ENCODE measurements at places on chromosomes 1 and 21.

- no peak for DNase-seq
Observed at GRCh38 chr1:96059736-96060135, 661.8 kb upstream of the PTBP2 start.

DNA sequence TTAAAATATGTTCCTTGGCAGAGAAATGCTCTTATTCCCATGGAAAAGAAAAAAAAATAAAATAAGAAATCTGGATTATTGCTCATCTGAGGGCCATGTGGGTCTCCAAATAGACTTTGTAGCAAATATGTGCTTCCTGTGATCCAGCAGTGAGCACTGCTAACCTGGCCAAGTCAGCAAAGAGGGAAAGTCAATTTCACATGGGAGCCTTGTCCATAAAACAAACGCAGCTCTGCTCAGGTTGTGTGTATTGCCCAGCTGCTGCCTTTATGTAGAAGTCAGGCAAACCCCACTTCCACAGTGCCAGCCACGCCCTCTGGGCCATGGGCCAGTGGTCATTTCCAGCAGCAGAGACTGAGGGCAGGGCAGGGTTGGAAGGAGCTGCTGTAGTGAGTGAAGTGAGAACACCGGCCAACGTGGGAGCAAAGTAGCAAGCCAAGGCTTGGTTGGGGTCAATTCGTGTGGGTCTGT is 174.3 kb downstream of the LYPLAL1 start:
- no peak for DNase-seq

DNA sequence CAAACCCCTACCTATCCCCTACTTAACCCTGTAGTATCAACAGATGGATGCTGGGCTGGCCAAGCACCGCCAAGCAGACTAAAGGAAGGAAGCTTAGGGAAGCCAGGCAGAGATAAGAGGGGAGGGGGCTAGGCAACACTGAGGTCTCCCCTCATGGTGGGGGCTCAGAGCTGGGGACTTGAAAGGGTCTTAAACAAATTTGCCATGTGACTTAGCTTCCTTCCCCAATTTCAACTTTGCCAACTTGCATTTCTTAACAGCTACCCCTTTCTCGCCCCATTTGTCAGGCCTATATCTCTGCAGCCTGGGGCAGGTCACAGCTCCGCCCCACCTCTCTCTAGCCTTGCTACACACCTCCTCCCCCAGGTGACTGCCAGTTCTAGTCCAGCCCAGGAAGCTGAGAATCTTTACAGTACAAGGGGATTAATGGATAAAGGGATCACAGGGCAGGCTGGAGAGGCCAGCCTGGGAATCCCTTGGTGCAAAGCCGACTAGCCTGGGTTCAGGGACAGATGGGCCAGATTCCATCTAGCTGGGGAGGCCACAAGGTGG is 3.4 kb downstream of the KIF21B start:
- DNase-seq: no peak

- DNase-seq: no peak
Observed at GRCh38 chr1:181503171-181503810, 20.0 kb downstream of the CACNA1E start.

- DNase-seq: no peak
Observed at GRCh38 chr1:216883518-216883917, 160.3 kb upstream of the ESRRG start.

- DNase-seq: no peak
Observed at GRCh38 chr1:220696863-220697231, 6.7 kb downstream of the C1orf115 start.

GRCh38 chr1:10211805-10212410 is 1.5 kb downstream of the KIF1B start:
- DNase-seq: peak; percentile 39

DNA sequence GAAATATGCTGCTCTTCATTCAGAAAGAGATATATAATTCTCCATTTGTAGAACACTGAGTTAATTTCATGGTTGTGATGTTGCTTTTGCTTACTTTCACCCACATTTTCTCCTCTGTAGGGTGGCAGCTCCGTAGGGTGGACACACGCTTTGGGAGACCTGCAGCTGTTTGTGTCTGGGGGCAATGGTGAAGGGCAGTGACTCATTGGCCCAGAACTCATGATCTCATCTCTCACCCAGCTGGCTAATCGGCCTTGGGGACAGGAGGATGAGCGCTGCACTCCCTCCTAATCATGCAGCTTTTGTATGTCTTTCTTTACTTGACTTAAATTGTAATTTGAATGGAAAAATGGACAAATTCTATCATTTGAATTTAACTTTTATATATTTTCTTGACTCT is 9.6 kb downstream of the DISC1 start:
- DNase-seq: no peak

- no peak for DNase-seq
Observed at GRCh38 chr1:85397490-85398032, 67.4 kb downstream of the DDAH1 start.

- no peak for DNase-seq
Observed at GRCh38 chr1:65471213-65471833, 50.9 kb downstream of the LEPR start.

DNA sequence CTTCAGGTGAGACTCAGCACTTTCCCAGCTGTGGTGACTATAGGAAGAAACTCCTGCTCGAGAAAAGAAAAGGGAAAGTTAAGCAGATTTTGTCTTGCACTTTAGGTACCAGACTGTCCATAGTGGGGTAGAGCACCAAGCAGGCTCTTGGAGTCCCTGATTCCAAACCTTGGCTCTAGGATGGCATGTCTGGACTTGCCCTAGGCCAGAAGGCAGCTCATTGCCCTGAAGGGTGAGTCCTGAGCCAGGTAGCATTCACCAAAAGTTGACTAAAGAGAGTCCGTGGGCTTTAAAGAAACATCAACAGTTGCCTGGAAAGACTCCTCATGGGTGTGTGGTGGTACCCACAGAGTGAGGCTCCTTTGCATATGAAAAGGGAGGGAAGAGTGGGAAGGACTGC is 145.2 kb upstream of the SNX7 start:
- DNase-seq: no peak

- DNase-seq: no peak
Observed at GRCh38 chr1:66265796-66266195, 268.2 kb upstream of the SGIP1 start.

GRCh38 chr1:235093013-235093695 is 35.5 kb downstream of the TOMM20 start:
- DNase-seq: no peak

- no peak for DNase-seq
Observed at GRCh38 chr1:19321071-19321470, 8.9 kb downstream of the SLC66A1 start.

DNA sequence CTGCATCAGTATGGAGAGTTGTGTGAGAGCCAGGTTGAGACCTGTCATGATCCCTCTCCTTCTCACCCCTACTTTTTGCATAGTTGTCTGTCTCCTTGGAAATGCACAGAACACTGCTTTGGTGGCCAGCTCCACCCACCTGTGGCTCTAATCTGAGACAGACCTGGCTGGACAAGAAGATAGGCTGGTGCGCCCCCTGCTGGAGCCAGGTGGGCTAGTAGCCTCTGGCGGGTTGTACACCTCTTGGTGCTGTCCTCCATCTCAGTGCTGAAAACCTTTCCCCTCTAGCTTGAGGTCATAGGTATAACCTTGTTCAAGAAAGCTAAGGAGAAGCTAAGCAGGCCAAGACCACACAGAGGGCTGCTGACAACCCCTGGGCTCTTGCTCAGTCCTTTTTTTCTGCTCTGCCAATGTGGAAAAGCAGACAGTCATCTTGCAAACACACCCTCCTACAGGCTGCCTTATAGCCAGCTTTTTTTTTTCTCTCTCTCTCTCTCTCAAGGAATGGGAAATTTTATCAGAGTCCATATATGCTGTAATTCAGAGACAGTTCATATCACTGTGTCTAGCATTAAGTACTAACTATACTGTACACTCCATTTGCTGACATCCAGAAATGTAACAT is 58.8 kb upstream of the SPATA6 start:
- DNase-seq: no peak

DNA sequence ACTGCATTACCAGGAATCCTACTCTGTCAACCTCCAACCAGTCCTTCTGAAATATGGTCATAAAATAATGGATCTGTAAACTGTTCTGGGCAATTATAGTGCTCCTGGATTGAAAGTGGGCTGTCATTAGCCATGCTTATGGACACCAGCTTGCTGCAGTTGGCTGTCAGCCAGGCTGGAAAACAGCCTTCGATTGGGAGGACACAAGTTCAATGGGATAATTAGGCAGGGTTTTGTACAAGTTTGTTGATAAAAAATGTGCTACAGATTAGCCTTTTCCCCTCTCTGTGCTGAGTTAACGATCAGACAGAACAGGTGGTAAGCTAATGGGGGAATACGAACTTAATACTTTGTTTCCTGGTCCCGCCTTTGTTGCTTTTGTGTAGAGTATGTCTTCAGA is 413.9 kb downstream of the DUSP10 start:
- DNase-seq: no peak

- DNase-seq: no peak
Observed at GRCh38 chr1:91940496-91940895, 8.7 kb upstream of the BRDT start.

GRCh38 chr1:208093754-208094719 is 150.1 kb downstream of the PLXNA2 start:
- DNase-seq: peak; percentile 14

DNA sequence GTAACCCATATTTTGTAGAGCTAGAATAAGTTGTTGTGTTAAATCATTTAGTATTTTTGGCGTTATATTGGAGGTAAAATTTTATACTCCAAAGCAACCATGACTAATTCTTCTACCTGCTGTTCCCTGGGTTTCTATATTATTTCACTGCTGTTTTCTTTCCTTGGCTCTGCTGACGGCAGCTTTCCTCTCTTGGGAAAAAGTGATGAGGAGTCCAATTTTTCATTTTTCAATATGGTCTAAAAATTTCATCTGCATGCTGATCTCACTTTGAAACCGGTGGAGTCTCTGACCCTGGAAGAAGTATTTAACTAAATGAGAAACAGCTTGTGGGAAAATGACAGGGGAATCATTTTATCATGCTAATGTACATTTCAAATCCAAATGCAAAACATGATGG is 110.2 kb downstream of the IFI44 start:
- no peak for DNase-seq

DNA sequence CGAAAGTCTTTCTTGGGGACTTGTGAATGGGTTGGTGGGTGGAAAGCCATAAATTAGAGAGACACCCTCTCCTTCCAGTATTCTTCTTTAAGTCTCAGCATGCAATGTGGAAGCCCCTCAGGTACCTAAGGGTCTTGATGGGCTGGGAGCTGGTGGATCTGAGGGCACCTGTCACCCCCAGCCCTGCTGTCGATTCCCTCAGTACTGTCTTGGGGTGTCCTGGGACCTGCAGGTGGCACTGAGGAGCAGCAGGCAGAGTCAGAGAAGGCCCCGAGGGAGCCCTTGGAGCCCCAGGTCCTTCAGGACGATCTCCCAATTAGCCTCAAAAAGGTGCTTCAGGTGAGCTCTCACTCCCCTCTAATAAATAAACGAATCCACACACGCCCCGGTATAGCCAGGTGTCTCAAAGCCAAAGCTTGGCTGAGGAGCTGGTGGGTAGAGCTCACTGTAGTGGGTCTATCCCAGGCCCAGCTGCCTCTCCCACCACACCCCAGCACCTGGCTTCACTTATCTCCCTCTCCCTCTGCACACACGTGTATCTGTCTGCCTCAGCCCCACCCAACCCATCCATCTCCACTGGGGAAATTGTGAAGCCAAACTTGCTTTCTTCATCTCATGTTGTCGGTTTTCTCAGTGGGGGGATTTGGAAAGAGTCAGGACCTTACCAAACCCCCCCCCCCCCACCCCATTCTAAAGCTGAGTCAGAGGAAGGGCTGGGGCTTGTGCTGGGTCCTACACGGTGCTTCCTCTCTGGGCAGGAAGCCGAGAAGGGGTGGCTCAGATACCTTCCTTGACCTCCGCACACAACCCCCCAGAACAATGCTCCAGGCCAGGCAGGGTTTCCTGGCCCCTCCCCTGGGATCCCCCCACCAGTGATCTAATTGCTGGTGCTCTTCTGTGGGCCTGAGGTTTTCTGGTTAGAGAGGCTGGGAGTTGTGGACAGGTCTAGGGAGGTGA is 1.6 kb downstream of the ADAM15 start:
- no peak for DNase-seq

GRCh38 chr1:113042285-113043143 is 30.5 kb upstream of the LRIG2 start:
- peak; percentile 62 for DNase-seq

DNA sequence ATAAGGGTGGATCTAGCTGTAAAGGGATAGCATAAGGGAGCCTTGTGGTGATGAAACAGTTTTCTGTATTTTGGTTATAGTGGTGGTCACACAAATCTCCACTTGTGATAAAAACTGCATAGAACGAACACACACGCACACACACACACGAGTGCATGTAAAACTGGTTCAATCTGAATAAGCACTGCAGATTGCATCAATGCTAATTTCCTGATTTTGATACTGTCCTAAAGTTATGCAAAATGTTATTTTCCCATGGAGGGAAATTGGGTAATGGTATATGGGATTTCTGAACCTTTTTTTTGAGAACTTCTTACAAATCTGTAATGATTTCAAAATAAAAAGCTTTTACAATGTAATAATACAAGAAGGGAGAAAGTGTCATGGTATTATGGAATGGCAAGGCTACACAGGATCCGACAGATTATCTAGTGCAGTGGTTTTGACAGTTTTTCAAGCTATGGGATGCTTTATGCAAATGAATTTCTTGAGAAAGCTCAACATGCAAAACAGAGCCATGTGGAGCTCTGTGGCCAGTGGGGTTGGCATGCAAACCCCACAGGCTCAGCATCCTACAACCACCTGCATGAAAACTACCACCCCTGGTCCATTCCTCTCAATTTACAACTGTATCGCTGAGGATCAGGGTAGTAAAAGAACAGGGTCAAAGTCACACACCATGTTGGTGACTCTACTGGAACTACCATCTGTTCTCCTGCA is 18.8 kb downstream of the SLC41A1 start:
- DNase-seq: no peak

DNA sequence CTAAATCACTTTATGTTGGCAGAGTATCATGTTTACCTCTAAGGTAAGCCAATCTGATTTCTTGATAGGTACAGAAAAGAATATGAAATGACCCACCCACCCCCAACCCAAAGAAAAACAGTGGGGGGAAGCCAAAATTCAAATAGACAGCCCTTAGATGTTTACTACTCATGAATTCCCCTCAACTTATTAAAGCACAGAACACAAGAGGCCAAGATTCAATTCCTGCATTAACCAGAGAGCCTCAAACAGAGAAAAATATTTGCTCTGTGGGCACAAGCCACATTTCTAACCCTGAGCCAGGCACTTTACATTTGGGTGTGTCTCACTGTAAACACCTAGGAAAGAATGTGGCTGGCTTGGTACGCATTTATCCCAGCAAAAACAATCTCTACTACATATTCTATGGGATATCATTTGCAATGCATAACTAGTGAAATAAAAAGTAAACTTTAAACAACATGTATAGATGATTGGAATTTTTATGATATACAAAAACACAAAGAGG is 84.3 kb downstream of the PTPN14 start:
- DNase-seq: no peak

Measured in HS-27A (cell line).